ENCODE measurements at places on chromosomes 2 and 18. TPM values are rescaled to one million over a fixed set of nuclear protein-coding genes. Genes with fewer than 3 reads are reported as not detected.

The CNDP1 gene
- polyA plus RNA-seq, result not detected

The INO80D gene
- 0.79 TPM for polyA plus RNA-seq

The LAPTM4A gene
- polyA plus RNA-seq, result 127 TPM

The LAMA3 gene
- 1,610 TPM for polyA plus RNA-seq

The STARD6 gene
- polyA plus RNA-seq, result not detected

The VWC2L gene
- not detected for polyA plus RNA-seq

The MYOM1 gene
- polyA plus RNA-seq, result 0.10 TPM

The FAM124B gene
- not detected for polyA plus RNA-seq

The GKN2 gene
- not detected for polyA plus RNA-seq

The HOXD12 gene
- not detected for polyA plus RNA-seq

The RGPD4 gene
- not detected for polyA plus RNA-seq

The ADGRF3 gene
- not detected for polyA plus RNA-seq

The DCDC2C gene
- polyA plus RNA-seq, result not detected

The TYMS gene
- polyA plus RNA-seq, result 75.9 TPM

The SKA1 gene
- polyA plus RNA-seq, result 16.5 TPM

The GPBAR1 gene
- polyA plus RNA-seq, result 0.11 TPM

The CYP27A1 gene
- 0.58 TPM for polyA plus RNA-seq

The KIF5C gene
- 0.02 TPM for polyA plus RNA-seq

The SRD5A2 gene
- polyA plus RNA-seq, result not detected

The CYBRD1 gene
- 11.1 TPM for polyA plus RNA-seq

The ANKRD29 gene
- 5.4 TPM for polyA plus RNA-seq

The UGT1A9 gene
- not detected for polyA plus RNA-seq

The NT5C1B gene
- not detected for polyA plus RNA-seq

The NGEF gene
- polyA plus RNA-seq, result not detected

The IGFBP2 gene
- 55.5 TPM for polyA plus RNA-seq

The SS18 gene
- polyA plus RNA-seq, result 30.0 TPM

The OTOS gene
- not detected for polyA plus RNA-seq

The RPIA gene
- 11.7 TPM for polyA plus RNA-seq

The SLC4A5 gene
- polyA plus RNA-seq, result 0.14 TPM

The HK2 gene
- 4.5 TPM for polyA plus RNA-seq

The IL1RL1 gene
- 0.03 TPM for polyA plus RNA-seq

The GRP gene
- not detected for polyA plus RNA-seq

The INO80B gene
- polyA plus RNA-seq, result 50.7 TPM

The GPR39 gene
- polyA plus RNA-seq, result 8.0 TPM

The POTEJ gene
- polyA plus RNA-seq, result not detected

The SETBP1 gene
- 1.1 TPM for polyA plus RNA-seq

The SERPINB5 gene
- 172 TPM for polyA plus RNA-seq

The SCN7A gene
- polyA plus RNA-seq, result 0.01 TPM

The GALR1 gene
- not detected for polyA plus RNA-seq

The TWIST2 gene
- polyA plus RNA-seq, result 32.5 TPM

The MTHFD2 gene
- 90.9 TPM for polyA plus RNA-seq

The MARCO gene
- 0.22 TPM for polyA plus RNA-seq

The PAX8 gene
- 5.7 TPM for polyA plus RNA-seq

The FOXI3 gene
- polyA plus RNA-seq, result 0.04 TPM

The NAPG gene
- polyA plus RNA-seq, result 11.1 TPM

The DPYSL5 gene
- polyA plus RNA-seq, result not detected

The HOXD4 gene
- polyA plus RNA-seq, result 0.83 TPM

The GALNT14 gene
- 50.6 TPM for polyA plus RNA-seq

The DLX2 gene
- polyA plus RNA-seq, result 1.9 TPM

The SERPINB3 gene
- 0.58 TPM for polyA plus RNA-seq
